ENCODE measurements at places on chromosomes 12 and 14. TPM values are rescaled to one million over a fixed set of nuclear protein-coding genes. Genes with fewer than 3 reads are reported as not detected.

CACNA1C gene
- not detected for polyA plus RNA-seq

- DNase-seq, result no peak
These were observed 34.2 kb upstream of the FOXN3 start for GRCh38 chr14:89451229-89451628.

DNA sequence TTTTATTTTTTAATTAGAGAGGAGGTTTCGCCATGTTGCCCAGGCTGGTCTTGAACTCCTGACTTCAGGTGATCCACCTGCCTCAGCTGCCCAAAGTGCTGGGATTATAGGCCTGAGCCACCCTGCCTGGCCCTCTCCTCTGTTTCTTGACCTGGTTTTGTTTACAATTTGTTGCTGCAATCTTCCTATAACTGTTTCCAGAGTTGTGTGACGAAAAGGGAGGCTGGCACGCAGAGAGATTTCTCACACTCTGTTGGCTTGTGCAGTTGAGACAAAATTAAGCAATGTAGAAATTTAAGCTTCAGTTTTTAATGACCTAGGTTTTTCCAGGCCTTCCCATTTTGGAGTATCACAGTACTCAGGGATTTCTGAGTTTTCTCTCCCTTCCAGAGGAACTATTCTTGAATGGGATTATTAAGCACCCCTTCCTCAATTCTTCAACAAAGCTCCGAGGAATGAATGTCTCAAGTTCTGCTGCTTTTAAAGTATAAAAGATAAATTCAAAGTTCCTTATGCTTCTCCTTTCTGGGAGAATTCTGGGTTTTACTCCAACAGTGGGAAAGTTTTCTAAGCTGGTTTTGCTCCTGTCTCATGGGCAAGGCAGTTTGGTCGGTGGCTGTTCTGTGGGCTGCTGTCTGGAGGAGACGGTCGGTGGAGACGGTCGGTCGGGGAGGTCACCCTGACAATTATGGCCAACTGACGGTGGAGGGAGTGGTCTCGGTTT, 20.4 kb upstream of the FOS start:
- DNase-seq, result no peak

- peak; percentile 70 for DNase-seq
These were observed 453 bp upstream of the ESRRB start for GRCh38 chr14:76375484-76375883.

LAG3 gene
- 0.33 TPM for polyA plus RNA-seq

KRT6C gene
- polyA plus RNA-seq, result 23.6 TPM

DNA sequence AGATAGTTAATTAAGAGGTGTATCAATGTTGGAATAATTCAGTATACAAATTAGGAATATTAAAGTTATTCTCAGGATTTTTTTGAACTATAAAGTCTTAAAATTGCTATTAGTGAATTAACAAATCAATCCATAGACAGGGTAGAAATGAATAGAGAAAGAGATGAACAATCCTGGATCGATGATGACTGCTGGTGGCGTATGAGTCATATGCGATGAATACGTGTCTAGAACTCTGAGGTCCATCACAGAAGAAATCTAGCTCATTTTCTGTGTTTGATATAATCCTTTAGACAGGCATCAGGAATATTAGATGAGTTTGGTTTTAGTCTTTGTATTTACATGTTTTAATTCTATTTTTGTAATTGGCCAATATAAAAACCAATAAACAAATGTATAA, 85.4 kb upstream of the RTL1 start:
- DNase-seq, result peak; percentile 35

GRCh38 chr12:119115296-119115905, 63.3 kb upstream of the HSPB8 start:
- no peak for DNase-seq

GRCh38 chr12:25130741-25131188, 64.2 kb downstream of the DNAI7 start:
- DNase-seq, result peak; percentile 26

- no peak for DNase-seq
These were observed 51.2 kb upstream of the RTRAF start for GRCh38 chr14:51938137-51938536.
